ENCODE measurements at places on chromosomes 16 and 17.

- DNase-seq, result no peak
These were observed 11.5 kb upstream of the KRT38 start for GRCh38 chr17:41452281-41452680.

DNA sequence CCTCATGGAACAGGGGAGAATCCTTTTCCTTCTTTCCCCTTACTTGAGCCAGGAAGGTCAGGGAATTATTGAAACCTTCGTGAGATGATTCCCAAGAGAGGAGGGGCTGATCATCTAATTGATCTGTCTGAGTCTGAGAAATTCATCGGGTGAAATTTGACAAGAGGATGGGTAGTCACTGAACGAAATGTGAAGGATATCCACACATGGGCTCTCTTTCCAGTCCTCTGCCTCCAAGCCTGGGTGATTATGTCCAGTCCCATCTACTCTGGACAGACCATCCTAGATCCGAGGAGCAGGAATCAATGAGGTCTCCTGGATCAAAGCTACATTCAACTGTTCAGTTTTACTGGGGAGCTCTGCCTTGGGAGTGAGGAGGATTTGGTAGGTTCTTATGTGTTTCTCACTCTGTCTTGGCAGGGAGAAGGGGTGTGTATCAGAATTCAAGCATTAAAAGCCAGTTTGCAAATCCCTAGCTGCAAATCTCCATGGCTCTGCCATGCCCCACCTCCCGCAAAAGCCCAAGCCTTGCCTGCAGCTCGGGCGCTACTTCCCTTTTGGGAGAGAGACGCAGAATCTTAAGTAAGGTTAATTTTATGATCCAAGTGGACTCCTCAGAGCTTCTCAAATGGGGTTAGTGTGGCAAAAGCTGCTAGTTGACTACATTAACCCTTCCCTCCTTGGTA, 47.1 kb upstream of the TEKT3 start:
- DNase-seq, result no peak

GRCh38 chr16:48284772-48285409, 37.6 kb upstream of the ABCC11 start:
- no peak for DNase-seq

DNA sequence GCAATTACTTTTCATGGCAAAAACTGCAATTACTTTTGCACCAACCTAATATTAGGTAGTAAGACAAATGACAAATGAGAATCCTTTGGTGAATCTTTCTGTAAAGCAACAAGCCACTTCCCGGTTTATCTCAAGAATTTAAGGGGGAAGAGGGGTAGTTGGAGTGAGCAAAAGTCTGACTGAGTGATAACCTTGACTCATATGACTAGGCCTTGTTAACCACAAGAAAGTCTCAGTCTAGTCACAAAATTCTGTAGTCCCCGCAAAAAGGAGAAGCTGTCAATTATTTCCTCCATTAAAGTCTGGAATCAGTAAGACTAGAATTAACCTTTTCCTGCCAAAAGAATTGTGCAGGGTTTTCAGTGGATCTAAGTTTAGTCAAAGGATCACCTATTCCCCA, 72.2 kb upstream of the GNAO1 start:
- DNase-seq, result no peak

- no peak for DNase-seq
These were observed 45.9 kb downstream of the ABAT start for GRCh38 chr16:8720080-8720966.

GRCh38 chr16:88875703-88876234, 9.3 kb upstream of the PABPN1L start:
- DNase-seq, result no peak

GRCh38 chr16:25692351-25692741, 587 bp downstream of the HS3ST4 start:
- no peak for DNase-seq

DNA sequence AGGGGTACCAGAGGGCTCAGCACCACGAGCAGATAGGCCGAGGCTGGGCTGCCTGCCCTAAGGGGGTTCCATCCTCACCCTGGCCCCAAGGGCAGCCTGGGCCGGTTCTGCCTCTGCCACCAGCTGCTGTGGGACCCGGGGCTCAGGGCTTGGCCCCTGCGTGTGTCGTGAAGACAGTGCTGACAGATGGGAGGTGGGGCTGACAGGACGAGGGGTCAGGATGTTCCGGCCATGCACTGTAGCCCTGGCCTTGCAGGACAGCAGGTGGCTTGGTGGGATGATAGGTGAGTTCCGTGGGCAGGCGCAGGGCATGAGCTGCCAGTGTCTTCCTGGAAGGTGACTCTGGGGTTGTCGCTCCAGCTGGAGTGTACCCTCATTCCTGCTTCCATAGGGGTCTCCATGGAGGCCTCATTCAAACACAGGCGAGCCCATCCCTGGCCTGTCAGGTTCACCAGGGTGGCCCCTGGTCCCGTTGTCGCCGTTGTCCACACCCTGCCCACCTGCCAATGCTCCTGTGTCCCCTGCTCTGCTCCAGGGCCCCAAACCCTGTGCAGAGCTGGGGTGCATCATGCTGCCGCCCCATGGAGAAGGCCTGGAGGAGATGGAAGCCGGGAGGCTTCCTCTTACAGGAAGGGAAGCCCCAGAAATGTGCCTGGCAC, 57.2 kb downstream of the WDR45B start:
- DNase-seq, result no peak

GRCh38 chr17:45409659-45410076, 23.0 kb downstream of the ARHGAP27 start:
- DNase-seq, result no peak

DNA sequence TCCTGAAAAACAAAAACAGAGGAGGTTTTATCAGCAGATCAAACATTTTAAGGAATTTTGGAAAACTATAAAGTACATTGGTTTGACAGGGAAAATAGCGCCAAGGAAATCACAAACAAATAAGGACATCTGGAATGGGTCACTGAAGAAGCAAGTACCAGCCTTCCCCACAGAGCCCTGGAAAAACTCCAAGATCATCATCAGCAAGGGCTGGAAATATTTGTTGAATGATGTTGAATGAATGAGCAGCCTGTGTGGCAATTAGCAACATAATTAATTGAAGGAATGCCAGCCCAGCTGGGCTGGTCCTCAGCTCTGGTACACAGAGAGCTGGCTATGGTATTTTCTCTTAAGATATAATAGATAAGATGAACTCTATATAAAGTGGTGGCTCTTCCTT, 290.4 kb downstream of the HS3ST3A1 start:
- no peak for DNase-seq

GRCh38 chr17:76382351-76382802, 2.0 kb upstream of the SPHK1 start:
- DNase-seq, result peak; percentile 15

DNA sequence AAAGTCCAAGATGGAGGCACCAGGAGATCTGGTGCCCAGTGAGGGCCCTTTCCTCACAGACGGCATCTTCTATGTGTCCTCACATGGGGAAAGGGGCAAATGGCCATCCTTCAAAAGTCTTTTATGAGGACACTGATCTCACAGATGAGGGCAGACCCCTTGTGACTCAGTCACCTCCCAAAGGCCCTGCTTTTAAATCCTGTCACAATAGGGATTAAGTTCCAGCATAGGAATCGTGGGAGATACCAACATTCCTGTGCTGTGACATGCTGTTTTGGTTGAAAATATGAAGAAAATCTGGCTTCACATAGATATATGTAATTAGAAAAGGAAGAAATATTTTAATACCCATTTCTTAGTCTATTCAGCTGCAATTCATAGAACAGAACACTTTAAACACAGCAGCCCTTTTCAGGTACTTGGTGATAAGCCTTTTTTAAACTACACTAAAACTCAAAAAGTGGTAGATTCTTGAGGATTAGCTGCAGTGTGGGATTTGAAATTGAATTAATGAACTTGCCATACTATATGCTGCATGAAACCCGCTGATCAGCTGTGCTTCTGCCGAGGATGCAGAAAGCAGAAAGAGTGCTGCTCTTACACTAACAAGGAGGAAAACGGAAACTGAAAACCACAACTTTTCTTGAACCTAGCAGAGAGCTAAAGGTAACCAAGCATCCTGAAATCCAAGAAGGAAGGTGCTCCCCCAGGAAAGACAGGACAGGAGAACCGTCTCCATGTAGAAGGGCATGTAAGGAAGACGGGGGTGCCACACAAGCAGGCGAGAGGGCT, 32.7 kb downstream of the VPS53 start:
- DNase-seq, result peak; percentile 20

- no peak for DNase-seq
These were observed 7.4 kb upstream of the NUDT16L1 start for GRCh38 chr16:4685776-4686496.

DNA sequence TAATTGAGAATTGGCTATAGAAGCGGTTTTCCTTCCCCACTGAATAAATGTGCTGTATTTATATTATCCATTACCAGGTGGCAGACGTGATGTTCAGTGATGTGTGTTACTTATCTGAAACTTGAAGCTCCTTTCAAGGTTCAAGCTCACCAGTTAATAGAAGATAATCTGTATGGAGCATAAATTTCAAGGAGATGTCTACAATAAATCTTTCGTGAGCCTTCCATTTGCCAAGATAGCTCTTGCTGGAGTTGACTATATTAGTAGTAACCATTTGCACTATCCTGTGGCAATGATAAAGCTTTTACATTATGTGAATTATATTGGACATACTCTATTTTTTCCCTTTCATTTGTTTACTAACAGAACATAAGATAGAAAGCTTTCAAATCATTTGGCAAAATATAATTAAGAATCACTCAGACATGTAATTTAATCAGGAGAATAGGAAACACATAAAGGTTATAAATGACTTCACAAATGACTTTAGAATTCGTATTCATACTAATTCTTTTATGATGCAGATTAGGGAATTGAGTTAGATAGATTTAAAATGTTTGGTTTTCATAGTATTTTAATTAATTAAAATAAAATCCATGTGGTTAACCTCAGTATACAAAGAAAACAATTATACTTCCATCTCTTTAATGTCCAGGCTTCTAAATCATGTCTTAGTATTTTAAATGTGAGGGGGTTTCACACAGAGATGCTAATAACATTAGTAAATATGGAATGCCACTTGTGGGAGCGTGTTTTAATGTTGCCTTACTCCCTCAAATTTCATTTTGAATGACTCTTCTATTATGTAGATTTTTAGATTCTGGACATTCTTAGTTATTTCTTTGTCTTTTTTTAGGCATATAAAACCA, 664.4 kb upstream of the CDH8 start:
- no peak for DNase-seq

- no peak for DNase-seq
These were observed 23.0 kb downstream of the RARA start for GRCh38 chr17:40331743-40332641.

GRCh38 chr16:81094771-81095251, 1.4 kb downstream of the GCSH start:
- DNase-seq, result no peak

DNA sequence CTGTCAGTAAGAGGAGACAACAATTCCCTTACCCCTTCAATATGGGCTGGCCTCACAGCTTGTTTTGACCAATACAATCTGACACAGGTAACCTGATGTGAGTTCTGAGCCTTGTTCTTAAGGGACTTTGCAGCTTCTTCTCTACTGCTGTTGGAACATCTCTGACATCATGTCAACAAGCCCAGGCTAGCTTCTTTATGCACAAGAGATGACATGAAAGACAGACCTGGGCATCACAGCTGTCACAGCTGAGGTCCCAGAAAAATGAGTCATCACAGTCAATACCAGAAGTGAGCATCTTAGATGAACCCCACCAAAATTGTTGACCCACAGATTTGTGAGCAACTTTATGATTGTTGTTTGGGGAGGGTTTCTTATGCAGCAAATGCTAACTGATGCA, 431.7 kb upstream of the PSMD7 start:
- DNase-seq, result no peak

GRCh38 chr16:22325598-22326368, 28.6 kb downstream of the POLR3E start:
- no peak for DNase-seq

- no peak for DNase-seq
These were observed 85.6 kb downstream of the FOXL1 start for GRCh38 chr16:86663685-86664521.

- DNase-seq, result no peak
These were observed 952 bp downstream of the CD300A start for GRCh38 chr17:74467221-74467951.

DNA sequence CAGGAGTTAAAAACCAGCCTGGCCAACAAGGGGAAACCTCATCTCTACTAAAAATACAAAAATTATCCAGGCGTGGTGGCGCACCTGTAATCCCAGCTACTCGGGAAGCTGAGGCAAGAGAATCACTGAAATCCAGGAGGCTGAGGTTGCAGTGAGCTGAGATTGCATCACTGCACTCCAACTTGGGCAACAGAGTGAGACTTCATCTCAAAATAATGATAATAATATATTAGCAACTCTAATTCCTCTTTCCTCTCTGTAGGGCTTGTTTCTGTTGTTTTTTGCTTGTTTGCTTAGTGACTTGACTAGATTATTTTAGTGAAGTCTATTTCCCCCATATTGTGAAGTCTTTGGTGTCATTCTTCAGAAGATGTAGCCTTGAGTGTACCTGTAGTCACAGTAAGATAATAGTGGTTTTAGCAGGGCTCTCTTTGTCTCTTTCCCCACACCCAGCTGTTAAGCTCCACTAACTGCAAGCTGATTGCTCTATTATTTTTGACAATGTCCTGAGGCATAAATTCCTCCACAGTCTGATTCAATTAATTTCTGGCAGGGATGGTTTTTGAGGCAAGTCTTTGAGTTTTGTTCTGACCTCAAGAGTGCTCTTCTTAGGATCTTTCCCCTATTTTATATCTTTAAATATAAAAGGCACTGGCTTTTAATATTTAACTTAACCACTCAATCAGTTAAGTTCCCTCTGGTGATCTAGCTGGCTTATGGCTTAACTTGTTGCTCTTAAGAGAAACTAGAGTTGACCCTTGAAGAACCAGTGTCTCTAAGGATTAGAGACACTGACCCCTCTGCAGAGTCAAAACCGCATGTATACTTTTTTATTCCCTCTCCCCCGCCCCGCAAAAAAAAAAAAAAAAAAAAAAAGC, 18.6 kb upstream of the TNFSF12 start:
- no peak for DNase-seq

DNA sequence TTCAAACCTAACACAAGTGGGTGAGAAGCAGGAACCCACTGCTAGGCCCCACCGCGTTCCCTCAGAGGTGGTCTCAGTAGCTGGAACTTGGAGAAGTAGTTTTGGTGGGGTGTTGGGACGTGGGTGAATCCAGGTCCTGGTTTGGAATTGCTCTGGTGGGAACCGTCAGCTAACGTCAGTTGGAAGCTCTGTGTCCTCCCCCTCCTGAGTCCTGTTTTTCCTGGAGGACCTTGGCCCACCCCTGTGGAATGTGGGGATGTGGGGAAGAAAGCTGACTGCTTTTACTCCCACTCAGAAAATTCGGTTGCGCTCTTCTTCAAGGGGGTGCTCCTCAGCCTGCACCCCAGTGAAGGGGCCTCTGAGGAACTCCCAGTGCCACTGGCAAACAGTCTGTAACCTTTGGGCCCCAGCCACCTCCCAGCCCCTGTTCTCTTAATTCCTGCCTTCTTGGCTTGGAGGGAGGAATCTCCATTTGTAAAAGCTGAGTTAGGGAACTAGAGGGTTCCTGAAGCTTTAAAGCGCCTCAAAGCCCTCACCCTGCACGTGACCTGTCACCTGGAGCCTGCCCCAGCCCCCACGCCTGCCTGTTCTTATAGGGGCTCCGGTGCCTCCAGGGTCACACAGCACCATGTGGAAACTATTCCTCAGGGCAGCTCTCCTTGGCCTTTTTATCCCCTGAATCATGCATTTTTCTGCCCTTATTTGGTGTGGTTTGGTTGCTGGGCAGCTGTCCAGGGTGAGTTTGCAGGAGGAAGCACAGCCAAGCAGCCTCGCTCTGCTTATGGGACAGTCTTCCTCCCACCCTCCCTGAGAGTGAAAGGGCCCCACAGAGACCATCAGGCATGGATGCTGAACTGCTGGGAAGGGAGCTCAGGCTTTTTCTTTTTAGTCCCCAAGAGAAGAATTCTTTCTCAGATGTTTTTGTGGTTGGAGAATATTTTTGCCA, 16.2 kb upstream of the NAGLU start:
- DNase-seq, result peak; percentile 92
